ENCODE measurements at places on chromosomes 6 and 20.
A peak's percentile ranks its signal among the peaks of the same experiment; 100 is the strongest.

- peak; percentile 37 for DNase-seq
Measured at GRCh38 chr6:20377623-20378265, 23.9 kb upstream of the E2F3 start.

GRCh38 chr6:144141470-144141869 is 8.8 kb upstream of the STX11 start:
- no peak for DNase-seq

DNA sequence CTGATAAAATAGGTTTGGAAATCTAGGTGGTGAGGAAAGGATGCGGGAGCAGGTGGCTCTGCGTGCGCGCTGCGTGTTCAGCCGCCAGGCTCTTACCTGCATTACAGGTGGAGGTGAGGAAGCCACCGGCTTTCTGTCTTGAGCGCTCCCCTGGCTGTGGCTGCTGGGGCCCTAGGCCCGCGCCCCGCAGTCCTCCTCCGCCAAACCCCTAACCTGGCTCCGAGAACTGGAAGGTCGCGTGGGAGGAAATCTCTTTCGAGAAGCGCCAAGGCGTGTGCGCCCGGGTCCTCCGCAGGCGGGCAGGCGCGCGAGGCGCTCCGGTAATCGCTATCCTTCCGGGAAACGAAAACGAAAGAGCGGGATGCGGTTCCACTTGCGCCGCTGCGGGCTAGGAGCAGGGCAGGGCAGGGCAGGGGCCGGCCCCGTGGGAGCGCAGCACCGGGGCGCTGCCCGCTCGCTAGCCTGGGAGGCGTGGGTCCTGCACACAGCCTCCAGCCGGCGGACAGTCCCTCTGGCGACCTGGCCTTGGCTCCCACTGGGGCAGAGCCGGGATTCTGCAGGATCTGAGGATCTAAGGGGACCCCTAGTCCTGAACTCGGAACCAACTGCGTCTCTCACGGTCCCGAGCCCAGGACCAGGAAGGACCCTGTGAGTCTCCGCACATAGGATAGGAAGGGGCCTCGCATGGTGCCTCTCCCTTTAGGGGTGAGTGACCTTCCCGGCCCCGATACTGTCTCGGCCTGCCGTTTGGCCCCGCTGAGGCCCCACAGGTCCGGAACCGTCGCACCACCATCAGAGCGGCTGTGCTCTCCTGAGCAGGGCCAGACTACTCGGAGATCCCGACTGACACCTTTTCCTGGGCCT is at the start of gene ETV7:
Gene ETV7 (minus strand): TSS at position 230 of the 864 bp plus-strand sequence. CDS start 128 bp downstream, at position 102.
- DNase-seq: no peak

- DNase-seq: no peak
Measured at GRCh38 chr6:128239146-128239545, 281.3 kb downstream of the PTPRK start.

DNA sequence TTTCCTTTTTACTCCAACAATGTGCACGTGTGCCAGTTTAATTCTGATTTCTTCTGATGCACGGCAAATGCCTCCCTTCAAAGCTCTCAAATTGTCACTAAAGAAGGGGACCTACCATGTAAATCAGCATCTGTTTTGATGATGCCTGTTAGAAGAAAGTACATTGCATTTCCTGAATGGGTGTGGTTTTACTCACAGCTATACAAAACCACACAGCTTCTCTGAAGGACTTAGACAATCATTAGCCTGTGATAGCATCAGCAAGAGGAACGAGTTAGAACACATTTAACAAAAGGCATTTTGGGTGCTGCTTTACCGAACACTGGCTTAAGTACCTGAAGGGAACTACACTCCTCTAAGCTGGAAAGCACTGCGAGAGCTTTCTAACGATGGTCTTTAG is 109.4 kb downstream of the ATXN1 start:
- no peak for DNase-seq

DNA sequence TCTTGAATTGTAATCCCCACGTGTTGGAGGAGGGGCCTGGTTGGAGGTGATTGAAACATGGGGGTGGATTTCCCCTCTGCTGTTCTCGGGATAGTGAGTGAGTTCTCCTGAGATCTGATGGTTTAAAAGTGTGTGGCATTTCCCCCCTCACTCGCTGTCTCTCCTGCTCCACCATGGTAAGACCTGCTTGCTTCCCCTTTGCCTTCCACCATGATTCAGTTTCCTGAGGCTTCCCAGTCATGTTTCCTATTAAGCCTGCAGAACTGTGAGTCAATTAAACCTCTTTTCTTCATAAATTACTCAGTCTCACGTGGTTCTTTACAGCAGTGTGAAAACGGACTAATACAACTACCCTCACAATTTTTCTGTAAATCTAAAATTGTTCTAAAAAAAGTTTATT is 26.8 kb upstream of the FAM184A start:
- DNase-seq: no peak

- DNase-seq: no peak
Measured at GRCh38 chr6:40410821-40411220, 176.3 kb downstream of the LRFN2 start.

GRCh38 chr6:5135788-5136376 is 50.7 kb downstream of the PPP1R3G start:
- DNase-seq: no peak

- no peak for DNase-seq
Measured at GRCh38 chr6:105745464-105746129, 340.5 kb upstream of the PRDM1 start.

DNA sequence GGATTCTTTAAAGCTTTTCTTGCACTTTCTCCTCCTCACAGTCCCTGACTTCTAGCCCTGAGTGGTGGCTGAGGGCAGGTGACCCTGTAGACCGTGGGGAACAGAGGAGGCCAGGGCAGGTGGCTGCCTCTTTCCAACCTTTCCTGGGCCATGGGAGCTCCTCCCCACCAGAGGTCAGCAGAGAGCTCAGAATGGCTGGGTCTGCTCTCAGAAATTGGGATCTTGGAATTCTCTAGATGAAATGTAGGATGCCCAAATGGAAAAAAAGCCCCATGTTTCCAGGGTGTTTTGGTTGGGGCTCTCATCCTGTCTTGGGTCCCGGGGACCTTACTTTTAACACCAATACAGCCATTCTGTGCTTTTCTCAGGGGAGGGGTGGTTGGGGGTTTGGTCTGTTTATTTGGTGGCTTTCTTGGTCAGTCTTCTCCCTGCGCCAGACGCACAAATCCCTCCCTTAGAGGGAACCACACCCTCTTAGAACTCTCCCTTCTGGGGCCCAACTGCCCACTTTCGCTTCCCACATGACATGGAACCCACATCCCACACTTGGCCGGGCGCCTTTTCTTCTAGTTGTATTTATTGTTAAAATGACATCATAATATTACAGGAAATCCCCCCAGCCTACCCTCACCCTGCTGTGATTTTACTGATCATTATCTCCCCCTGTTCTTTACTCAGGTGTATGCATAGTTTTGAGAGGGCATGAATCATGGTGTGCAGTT is 17.9 kb downstream of the GNAS start:
- DNase-seq: peak; percentile 82

DNA sequence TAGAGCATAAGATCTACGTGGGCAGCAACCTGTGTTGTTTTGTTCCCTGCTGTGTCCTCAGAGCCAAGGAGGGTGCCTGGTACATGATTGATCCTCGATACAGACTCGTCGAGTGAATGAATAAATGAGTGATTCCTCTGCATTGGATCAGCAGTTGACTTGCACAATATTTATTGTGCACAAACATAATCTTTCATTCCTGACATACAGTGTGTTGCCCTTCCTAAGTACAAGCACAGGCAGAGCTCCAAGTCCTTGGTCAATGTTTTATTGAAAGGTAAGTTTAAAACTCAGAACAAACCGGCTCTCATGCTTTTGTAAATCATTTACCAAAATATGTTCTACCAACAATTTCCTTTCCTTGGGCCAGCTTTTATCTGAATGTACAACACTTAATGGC is 57.4 kb downstream of the STMND1 start:
- no peak for DNase-seq

DNA sequence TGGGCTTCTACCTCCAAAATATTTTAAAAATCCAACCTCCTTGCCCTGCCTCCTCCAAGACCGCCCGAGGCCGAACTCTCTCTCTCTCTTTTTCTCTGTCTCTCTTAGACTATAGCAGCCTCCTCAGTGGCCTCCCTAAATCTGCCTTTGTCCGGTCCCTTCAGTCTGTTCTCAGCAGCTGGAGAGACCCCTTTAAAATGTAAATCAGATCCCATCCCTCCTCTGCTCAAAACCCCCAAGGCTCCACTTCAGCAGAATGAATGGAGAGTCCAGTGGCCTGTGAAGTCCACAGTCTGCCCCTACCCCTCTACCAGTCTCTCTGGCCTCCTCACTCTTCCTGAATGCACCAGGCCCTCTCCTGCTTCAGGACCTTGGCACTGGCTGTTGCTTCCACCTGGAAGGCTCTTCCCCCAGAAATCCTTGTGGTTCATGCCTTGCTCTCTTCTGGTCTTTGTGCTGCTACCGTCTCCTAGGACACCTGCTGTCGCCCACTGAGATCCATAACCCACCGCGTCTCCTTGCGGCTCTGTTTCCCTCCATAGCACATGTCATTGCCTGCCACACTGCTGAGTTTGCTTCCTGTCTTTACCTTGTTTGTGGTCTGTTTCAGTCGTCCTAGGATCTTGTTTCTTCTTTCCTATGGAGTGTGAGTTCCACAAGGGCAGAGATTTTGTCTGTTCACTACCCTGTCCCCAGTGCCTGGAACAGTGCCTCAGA is 6.0 kb downstream of the MLN start:
- no peak for DNase-seq

DNA sequence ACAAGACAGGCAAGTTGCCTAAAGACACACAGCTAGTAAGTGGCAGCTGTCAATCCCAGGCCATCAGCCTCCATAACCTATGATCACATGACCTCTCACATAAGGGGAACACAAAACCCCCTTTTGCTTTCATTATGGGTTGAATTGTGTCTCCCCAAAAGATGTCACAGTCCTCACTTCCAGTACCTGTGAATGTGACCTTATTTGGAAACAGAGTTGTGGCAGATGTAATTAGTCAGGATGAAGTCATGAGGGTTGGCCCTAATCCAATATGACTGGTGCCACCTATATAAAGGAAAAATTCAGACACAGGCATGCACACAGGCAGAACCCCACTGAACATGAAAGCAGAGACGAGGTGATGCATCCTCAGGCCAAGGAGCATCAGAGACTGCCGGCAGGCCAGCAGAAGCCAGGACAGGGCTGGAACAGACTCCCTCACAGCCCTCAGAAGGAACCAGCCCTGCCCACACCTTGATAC is 33.6 kb downstream of the GFOD1 start:
- no peak for DNase-seq

- DNase-seq: no peak
Measured at GRCh38 chr6:167437888-167438484, 113.1 kb downstream of the TTLL2 start.

- no peak for DNase-seq
Measured at GRCh38 chr6:154318721-154319120, 37.9 kb downstream of the IPCEF1 start.

DNA sequence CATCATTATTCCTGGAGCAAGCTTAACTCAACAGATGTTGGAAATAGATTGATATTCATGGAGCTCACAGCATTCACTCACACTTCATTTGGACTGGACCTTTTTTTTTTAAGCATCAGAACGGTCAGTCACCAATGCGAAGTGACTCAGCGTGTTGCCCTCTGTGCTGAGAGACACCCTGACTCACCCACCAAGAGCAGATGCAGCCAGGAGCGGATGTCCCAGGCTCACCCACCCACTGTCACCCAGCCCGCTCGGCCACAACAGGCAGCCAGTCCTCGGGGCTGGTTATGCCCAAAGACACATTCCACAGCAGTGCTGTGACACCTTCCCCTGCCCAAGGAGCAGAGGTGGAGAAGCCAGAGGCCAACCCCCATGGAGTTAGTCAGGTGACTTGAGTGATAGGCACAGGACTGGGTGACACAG is 15.7 kb downstream of the RNASET2 start:
- DNase-seq: no peak

GRCh38 chr6:100347901-100348550 is 116.7 kb downstream of the SIM1 start:
- DNase-seq: no peak

- no peak for DNase-seq
Measured at GRCh38 chr6:149890629-149891045, 7.3 kb downstream of the RAET1E start.

- no peak for DNase-seq
Measured at GRCh38 chr20:57526087-57526884, 1.3 kb upstream of the CTCFL start.

DNA sequence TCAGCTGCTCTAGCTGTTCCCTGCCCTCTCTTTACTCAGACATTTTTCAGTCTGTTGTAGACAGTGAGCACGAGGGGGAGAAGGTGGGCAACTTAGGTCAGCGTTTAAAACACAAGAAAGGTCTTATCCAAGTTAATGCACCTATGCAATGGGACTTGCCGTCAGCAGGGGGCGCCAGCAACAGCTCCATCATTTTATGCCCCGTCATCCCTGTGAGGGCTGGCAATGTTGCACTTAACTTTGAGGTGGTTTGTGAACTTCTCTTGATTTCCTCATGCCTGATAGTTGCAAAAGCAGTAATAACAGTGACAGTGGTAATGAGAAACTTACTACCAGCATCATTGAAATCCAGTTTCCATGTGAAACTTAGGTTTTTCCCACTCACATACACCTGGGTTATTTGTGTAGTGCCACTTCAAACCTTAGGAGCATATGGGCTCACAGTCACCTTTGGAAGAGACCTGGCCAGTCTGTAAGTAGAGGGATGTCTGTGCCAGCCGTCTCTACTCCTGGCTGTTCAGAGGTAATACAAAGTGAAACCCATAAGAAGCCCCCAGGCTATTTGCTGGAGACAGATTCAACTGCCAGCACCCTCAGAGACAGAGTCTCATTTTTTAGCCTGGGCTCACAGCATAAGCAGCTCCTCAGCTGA is 44.9 kb upstream of the ID1 start:
- peak; percentile 50 for DNase-seq

- DNase-seq: peak; percentile 76
Measured at GRCh38 chr6:40336940-40337760, 250.0 kb downstream of the LRFN2 start.

DNA sequence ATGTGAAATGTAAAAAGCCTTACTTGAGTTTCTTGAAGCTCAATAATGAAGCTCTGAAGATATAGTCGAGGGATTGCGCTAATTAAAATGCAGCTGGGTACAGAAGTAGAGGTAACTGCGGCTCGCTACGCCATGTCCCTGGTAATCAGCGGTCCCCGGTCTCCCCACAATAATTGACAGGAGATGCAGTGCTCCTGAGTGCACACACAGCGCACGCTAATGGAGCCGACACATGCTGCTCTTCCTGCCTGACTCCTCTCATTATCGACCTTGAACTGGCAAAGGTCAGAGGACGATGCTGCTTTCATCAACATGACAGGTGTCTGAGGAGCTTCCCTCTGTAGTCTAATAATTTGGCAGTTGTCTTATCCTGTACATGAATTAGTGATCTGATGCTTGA is 365.9 kb downstream of the RNF144B start:
- DNase-seq: no peak
